Stimulated activated CD4-positive, alpha-beta T cell treated with anti-CD3 and anti-CD28 coated beads, Interleukin-1b, Interleukin-23, amount 100 ng/mL, for 1 hour (primary cell): ENCODE measurements at places on chromosomes 11 and 22.
A peak's percentile ranks its signal among the peaks of the same experiment; 100 is the strongest.

DNA sequence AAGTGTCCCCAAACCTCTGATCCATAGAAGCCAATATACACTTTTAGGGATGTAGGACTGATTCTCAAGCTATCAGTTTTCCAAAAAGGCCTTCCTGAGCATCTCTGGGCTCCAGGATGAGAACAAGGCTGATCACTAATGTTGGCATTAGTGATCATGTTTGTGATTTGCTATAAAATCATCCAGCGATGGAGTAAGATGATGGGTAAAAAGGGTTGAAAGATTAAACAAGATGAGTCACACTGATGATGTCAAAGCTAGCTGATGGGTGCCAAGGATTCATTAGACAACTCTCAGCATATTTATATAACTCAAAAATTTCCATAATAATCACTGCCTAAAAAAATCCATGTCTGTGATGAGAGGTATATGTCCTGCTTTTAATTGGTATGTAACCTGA lies 42.8 kb downstream of the ZNF280B start:
- no peak for DNase-seq

DNA sequence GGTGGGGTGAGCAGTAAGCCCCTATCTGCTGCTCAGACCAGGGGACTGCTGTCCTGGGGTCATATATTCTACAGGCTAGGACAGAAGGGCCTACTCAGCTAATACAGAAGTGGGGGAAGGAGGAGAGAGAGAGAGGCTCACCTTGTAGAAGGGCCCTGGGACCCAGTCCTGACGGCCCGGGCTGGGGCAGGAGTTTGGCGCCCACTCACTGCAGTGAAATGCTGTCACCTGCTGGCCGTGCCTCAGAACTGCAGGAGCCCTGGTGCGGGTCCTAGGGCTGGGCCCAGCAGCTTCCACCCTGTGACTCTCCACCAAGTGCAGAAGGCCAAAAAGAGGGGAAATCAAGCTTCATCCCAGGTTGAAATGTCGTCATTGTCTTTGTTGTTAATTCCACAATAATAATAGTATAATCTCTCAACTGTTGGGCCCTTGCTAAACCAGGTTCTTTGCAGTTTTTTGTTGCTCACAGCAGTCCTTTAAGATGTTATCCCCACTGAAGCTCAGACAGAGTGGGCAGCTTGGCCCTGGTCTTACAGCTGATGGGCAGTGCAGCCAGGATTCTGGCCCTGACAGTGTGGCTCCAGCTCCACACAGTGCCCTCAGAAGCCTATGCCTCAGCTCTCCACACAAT lies 29.6 kb downstream of the TRIM29 start:
- peak; percentile 7 for DNase-seq

GRCh38 chr22:44979154-44979553 lies 30.7 kb downstream of the PHF21B start:
- no peak for DNase-seq

DNA sequence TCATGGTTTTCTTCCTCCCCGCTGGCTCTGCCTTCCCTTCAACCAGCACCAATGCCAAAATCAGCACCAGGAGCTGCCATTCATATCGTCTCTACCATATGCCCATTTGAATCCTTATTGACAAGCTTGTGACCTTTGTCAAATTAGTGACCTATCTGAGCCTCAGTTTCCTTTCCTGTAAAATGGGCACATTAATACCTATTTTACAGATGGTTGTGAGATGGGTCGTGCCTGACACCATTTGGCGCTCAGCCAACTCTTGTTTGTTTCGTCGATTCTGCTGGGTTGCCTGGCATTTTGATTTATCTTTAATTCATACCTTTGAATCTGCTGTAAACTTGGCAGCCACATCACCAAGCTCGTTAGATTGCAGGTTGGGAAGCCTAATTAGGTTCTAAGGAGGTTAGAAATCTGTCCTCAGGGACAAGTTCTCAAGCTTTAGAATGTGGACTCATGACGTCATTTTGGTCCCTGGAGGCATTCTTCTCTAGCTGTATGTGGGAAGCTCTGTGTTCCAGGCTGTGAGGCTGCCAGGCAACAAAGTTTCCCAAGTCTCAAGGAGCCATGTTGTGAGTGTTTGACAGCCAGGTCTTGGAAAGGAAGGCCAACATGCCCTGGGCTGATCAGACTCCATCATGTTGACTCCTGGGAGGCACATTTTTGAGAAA lies 61.0 kb downstream of the RPS6KA4 start:
- no peak for DNase-seq

GRCh38 chr11:63511048-63511748 lies 5.3 kb downstream of the LGALS12 start:
- DNase-seq, result no peak

- DNase-seq, result no peak
Observed at GRCh38 chr22:49926916-49927315, 8.5 kb downstream of the CRELD2 start.

DNA sequence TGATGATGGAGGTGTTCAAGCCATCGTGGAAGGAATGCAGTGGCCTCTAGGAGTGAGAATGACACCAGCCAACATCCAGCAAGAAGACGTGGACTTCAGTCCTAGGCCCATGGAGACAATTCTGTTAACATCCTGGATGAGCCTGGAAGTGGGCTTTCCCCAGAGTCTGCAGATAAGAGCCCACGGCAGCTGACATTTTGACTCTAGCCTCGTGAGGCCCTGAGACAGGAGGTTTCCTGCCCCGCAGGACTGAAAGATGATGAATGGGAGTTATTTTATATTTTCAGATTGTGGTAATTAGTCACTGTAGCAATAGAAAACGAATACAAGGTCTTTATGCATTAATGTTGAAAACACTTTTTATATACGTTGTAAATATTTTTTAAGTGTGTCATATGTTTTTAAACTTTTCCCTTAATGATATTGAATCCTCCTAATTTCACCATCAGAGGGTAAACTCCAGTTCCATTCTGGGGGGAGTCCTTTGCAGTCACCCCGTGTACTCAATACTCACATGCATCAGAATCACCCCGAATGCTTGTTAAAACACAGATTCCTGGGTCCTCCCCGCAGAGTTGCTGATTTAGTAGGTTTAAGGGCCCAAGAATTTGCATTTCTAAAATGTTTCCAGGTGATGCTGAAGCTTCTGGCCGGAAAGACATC lies 570 bp upstream of the TPCN2 start:
- no peak for DNase-seq

DNA sequence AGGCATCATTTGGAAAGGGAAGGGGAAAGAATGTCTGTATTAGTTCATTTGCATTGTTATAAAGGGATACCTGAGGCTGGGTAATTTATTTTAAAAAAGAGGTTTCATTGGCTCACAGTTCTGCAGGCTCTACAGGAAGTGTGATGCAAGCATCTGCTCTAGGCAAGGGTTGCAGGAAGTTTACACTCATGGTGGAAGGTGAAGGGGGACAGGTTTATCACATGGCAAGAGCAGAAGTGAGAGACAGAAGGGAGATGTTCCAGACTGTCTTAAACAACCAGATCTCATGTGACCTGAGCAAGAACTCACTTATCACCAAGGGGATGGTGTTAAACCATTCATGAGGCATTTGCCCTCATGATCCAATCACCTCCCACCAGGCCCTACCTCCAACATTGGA lies 90.6 kb downstream of the CCDC83 start:
- DNase-seq, result no peak

DNA sequence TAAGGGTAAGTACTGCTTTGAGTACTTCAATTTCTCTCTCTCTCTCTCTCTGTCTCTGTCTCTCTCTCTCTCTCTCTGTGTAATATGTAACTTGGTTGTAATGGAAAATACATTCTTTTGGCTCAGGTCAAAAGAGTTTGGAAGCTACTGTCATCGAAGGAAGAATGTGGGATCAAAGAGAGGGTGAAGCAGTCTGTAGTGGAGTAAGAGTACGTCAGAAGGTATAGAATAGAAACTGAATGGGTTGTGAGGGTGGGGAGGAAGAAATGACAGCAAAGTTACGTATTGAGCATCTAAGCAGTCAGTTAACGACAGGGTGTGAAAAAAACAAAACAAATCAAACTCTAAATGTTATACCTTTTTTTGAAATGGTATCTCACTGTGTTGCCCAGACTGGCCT lies 10.0 kb downstream of the NCAM1 start:
- no peak for DNase-seq

DNA sequence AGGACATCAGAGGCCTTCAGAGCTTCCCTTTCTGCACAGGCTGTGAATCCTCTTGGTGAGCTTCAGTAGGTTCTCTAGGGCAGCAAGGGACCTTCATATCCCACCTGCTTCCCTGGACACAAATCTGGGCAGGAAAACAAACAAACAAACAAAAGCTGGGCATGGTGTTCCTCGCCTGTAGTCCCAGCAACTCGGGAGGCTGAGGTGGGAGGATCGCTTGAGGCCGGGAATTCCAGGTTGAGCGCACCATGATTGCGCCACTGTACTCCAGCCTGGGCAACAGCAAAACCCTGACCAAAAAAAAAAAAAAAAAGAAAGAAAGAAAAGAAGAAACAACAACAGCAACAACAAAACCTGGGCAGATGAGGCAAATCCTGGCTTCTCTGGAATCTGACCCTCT lies 92.9 kb downstream of the CEP164 start:
- no peak for DNase-seq

- DNase-seq, result no peak
Observed at GRCh38 chr11:67705264-67705663, 30.8 kb upstream of the ALDH3B2 start.

GRCh38 chr11:91421641-91422040 lies 803.0 kb upstream of the FAT3 start:
- DNase-seq, result no peak

DNA sequence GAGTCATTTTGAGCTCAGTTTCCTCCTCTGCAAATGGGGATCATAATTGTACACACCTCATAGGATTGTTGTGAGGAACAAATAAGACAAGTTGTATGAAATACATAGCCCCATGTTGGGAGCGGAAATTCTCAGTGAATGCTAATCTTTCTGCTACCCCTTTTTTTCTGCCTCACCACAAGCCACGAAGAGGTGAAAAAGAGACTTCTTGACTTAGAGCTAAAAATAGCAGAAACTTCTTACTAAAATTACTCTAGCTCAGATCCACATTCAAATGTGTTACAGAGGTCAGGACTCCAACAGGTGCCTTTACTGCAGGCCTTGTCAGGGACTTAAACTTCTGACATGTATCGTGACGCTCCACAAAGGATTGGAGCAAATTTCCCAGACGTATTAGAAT lies 128.5 kb downstream of the MIAT start:
- DNase-seq, result no peak

GRCh38 chr11:129968591-129969419 lies 33.8 kb downstream of the PRDM10 start:
- DNase-seq, result no peak

GRCh38 chr22:35134637-35135036 lies 68.7 kb downstream of the ISX start:
- DNase-seq, result no peak

DNA sequence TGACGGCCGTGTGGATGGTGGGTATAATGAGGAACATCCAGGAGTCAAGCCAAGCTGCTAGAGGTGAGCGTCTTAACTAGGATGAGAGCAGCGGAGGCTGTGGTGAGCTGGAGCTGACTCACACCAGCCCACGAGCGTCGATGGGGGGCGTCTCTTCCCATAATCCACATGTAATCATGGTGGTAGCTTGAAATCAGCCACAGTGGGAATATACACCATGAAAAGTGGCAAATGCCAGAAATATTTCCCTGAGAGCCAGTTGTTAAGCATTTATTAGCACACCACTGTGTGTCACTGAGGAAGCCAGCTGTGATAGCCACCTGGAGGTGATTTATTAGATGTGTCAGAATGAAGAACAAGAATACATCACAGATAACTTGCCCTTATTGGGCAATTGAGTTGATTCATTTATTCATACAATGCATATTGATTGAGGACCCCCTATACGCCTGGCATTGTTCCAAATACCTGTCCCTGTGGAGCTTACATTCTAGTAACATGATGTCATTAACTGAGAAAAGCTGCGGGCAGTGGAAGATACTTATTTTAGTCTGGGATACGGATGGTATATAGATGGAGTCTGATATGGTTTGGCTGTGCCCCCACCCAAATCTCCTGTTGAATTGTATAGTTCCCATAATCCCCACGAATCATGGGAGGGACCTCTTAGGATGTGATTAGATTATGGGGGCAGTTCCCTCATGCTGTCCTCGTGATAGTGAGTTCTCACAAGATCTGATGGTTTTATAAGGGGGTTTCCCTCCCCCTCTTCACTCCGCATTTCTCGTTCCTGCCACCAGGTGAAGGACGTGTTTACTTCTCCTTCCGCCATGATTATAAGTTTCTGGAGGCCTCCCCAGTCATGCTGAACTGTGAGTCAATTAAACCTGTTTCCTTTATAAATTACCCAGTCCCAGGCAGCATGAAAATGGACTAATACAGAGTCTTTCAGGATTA lies 473.4 kb downstream of the METTL15 start:
- no peak for DNase-seq

GRCh38 chr22:25448435-25449051 lies 115.9 kb upstream of the GRK3 start:
- no peak for DNase-seq

DNA sequence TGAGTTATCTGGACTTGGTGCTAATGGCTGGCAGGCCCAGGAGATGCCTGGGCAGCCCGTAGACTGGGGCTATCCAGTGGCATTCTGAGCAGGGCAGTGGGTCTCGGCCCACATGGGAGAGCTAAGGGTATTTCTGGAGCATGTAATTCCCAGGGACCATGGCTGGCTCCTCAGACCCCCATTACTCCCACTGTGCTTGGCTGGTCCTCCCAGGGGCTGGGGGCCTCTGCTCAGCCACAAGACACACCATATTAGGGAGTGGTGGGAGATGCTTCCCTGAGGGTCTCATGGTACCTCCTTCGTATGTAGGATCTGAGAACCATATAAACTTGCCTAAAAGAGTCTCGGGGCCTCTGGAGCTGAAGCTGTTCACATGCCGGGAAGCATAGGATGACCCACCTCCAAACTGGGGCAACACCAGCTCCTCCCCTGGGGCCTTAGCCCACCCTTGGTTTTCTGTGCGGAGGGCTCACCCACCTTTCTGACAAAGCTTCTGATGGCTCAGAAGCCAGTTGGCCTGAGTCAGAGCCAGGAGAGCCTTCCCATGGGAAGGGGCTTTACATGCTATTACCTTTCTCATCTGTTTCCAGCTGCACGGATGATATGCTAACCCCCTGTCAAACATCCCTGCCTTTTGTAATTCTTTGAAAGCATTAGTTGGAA lies 9.5 kb upstream of the FTH1 start:
- DNase-seq, result no peak

DNA sequence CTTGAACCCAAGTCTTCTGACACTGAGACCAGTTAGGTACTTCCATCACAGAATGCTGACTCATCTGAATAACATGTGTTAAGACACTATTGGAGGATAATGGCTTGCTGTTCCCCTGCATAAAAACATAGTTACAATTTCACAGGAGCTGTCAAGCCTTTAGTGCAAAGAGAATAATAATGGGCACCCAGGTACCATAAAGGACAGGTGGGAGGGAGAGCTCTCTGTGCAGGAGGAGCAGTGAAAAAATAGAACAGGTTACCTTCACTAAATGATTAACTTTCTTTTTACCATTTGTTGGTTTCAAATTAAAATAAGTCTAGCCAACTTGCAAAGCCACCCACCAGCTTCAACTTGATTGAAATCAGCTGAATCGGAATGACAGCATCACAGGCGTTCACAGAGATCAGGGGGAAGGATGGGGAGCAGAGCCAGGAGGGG lies 173.2 kb downstream of the DSCAML1 start:
- DNase-seq, result no peak
